ENCODE measurements at places on chromosomes 1 and 21.

GRCh38 chr1:200369131-200369530 lies 40.7 kb downstream of the ZNF281 start:
- no peak for DNase-seq

DNA sequence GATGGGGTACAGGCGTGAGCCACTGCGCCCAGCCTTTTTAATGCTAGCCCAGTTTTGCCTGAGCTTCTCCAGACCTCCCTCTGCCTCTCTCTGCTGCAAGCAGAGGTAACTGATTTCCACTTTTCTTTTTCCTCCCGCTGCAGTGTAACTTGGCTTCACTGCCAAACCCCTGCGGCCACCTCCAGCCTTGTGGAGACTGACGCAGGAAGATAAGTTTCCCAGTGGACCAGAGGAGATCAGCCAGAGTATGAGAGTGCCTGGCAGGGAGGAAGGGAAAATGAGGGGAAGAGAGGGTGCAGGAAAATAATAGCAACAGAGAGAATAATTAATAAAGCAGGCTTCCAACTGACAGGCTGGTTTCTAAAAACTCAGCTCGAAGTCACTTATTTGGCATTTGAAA lies 143.7 kb downstream of the PCNX2 start:
- DNase-seq, result no peak

GRCh38 chr1:84988588-84988987 lies 8.3 kb downstream of the MCOLN2 start:
- DNase-seq, result no peak

- no peak for DNase-seq
Measured at GRCh38 chr1:25818569-25818968, 1.2 kb upstream of the MTFR1L start.

DNA sequence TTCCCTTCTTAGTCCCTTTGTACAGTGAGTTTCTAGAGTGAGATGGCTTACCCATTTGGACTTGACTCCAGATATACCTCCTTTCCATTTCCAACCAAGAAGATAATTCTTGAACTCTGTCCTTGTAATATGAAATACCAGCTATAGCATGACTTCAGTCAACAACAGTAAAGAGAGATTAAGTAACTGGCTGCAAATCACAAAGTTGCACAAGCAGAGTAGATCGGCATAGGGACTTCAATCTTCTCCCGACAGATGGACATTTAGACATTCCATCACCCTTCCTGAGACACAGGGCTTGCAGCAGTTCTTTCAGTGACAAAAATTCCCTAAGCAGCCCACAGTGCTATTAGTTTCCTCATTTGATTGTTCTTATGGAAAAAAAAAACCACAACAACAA lies 44.6 kb downstream of the JAK1 start:
- no peak for DNase-seq

DNA sequence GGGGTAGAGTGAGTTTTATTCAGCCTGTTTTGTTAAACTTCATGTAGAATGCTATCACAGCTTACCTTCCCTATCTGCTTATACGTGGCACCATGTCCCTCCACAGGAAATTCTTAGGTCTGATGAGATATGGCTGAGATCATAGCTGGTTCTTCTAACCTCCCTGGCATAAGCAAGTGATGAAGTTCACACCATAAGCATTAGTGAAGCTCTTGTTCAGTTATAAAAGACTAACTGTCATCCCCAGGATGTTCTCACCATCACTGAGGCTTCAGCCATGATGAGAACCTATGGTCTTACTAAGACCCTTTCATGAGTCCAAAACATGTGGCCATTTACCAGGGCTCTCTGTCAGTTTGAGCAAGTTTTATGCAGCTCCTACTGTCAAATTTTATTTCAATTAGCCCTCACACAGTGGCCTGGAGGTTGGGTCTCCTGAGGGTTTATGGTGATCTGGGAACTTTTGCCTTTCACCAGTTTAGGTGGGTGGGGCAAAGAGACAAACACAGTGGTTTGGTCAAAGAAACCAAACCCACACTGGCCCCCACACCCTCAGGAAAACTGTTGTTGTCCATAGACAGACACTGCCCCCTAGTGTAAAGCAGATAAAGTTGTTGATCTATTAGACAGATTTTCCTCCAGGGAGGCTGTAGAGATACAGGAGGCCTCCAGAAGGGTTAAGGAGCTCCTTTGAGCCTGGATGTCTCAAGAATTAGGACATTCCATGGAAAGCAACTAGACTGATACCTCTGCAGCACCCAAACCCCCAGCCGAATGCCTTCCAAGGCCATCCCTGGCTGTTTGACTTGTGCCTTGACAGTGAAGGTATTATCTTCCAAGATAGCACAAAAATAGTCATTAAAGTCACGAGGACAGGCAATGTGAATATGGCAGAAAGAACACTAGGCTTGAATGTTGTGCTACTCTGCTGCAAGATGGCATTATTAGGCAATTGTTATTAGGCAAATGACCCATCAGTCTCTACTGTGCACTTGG lies 5.0 kb downstream of the SLC22A15 start:
- DNase-seq, result no peak

DNA sequence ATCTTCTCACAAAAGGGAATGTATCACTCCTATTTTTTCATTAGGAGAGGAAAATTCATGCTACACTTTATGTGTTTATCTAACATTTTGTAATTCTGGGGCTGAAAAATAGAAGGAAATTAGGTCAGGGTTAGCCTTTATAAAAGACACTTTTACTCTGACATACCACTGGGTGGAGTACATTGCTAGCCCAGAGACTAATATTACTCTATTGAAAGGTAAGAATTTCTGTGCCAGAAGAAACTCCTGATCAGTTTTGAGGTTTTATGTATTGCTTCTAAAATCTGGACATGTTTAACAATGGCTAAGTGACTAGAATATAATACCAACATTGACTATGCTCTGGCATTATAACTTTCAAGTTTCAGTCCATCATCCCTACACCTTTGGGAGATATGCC lies 724.6 kb downstream of the USP25 start:
- no peak for DNase-seq

DNA sequence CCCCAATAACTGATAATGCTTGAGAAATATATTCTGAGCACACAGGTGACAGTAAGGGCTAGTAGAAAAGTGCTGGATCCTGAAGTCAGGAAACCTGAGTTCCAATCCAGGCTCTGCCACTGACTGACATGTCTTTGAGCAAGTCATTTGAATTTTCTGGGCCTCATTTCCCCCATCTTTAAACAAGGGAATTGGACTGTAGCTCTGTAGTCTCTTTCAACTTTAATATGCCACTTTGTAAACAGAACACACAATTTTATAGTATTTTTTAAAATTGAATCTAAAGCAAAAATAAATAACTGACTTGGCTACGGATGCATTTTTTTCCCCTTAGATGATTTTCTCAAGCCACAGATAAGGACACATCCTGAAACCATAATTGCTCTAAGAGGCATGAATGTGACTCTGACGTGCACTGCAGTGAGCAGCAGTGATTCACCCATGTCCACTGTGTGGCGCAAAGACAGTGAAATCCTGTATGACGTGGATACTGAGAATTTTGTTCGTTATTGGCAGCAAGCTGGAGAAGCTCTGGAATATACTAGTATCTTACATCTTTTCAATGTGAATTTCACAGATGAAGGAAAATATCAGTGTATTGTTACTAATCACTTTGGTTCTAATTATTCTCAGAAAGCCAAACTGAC lies 37.0 kb downstream of the LRIG2 start:
- DNase-seq, result no peak

GRCh38 chr1:33161061-33161681 lies 20.7 kb downstream of the TRIM62 start:
- DNase-seq, result no peak

DNA sequence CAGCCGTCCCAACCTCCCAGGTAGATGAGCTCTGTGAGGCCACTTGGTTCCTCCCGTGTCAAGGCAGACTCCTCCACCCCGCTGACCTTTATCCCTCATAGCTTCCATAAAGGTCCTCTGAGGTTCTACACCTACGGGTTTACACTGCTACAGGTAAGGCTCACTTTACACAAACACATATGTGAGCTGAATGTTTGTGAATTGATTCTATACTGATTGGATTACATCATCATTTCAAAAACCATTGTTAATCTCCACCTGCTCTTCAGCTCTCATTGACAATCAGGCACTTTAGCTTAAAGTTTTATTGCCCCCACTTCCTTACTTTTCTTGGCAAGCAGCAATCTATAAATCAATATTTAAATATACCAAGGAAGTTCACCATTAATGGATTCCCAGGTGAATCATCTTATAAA lies 12.8 kb upstream of the RGS16 start:
- no peak for DNase-seq

DNA sequence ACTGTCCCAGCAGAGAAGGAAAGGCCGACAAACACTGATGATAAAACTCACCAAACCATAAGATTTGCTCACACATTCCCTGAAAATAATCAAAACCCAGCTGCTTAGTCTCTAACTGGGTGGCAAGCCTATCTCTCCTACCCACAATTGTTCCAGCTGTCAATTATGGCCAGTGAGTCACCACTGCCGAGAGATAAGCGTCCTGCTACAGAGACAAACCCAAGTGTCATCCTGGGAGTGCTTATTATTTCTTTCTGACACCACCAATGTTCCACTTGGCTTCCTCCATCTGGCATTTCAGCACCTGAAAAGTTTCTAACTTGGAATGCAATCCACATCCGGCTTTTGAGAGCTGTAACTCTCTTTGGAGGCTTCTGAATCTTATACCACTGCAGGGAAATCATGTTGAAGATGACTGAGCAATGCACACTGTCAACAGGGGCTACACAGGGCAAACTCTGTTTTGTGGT lies 51.5 kb upstream of the VAV3 start:
- DNase-seq, result no peak

GRCh38 chr1:180181048-180181447 lies 26.4 kb downstream of the QSOX1 start:
- no peak for DNase-seq

DNA sequence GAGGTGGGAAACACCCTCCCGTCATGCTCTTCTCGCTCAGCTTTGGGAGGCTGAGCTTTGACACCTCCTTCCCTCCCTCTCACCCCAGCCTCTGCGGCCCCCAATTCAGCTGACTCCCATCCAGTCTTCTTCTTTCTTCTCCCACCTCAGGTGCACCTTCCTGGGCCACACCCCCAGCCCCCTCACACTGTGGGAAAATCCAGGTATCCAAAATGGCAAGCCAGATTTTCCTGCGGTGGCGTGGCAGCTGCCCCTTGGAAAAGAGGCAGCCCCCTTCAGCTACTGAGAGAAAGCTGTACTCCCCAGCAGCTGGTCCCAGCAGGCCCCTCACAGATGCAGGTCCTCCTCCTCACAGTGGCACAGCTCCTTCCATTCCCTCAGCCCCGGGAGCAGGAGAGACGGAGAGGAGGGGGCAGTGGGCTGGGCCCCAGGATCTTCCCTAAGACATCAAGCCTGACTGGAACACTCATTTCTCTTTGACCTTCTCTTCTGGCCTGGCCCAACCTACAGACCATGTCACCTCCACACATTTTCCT lies 61.6 kb downstream of the OPTC start:
- no peak for DNase-seq

GRCh38 chr1:174051956-174052355 lies 29.8 kb upstream of the RC3H1 start:
- no peak for DNase-seq

DNA sequence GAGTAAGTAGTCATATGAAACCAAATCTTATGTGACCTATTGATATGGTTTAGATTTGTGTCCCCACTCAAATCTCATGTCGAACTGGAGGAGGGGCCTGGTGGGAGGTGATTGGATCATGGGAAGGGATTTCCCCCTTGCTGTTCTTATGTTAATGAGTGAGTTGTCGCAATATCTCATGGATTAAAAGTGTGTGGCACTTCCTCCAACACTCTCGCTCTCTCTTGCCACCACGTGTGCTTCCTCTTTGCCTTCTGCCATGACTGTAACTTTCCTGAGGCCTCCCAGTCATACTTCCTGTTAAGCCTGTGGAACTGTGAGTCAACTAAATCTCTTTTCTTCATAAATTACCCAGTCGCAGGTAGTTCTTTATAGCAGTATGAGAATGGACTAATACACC lies 241.2 kb downstream of the RGS7 start:
- no peak for DNase-seq

DNA sequence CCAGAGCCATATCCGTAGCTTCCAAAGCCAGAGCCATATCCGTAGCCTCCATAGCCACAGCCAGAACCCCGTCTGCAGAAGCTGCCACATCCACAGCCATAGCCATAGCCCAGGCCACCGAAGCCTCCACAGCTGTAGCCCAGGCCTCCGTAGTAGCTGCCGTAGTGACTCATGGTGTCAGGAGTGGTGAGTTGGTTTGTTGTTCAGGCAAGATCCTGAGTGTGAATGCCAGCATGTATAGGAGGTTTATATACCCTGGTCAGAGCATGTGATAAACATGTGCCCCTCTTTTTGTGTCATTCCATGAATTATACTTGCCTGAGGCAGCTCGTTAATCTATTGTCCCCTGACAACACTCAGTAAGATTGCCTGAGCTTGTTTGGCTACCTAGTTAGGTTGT lies at the start of gene KRTAP19-1:
TSS of gene KRTAP19-1 (minus strand) at position 223 of the 400 bp plus-strand sequence. CDS start at position 173, 50 bp downstream.
- DNase-seq, result no peak

GRCh38 chr1:171994293-171994692 lies 153.0 kb downstream of the DNM3 start:
- DNase-seq, result no peak

GRCh38 chr1:151914076-151914475 lies 4.8 kb upstream of the THEM4 start:
- DNase-seq, result no peak

Data from stimulated activated CD4-positive, alpha-beta T cell treated with anti-CD3 and anti-CD28 coated beads, Interleukin-4, amount 100 ng/mL, for 1 hour (primary cell).